ENCODE measurements at places on chromosomes 2 and 18.

- DNase-seq: no peak
Observed at GRCh38 chr2:73970850-73971471, 13.7 kb upstream of the TET3 start.

- no peak for DNase-seq
Observed at GRCh38 chr2:154587739-154588138, 110.8 kb upstream of the KCNJ3 start.

DNA sequence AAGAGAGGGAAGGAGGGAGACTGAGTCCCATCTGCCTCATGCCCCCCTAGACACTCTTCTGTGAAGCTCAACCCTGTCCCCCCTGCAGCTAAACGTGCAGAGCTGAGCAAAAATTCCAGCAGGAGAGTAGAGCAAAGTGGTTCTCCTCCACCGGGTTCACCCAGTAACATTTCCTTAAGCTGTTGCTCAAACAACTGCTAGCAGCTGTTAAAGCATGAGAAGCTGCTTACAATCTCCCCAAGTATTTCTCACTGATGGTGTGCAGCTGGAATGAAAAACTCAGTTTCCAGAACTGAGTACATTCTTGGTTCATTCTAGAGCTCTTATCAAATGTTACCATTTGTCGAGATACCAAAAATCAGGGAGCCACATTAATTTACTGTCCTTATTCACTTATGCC lies 92.3 kb downstream of the STK39 start:
- no peak for DNase-seq

DNA sequence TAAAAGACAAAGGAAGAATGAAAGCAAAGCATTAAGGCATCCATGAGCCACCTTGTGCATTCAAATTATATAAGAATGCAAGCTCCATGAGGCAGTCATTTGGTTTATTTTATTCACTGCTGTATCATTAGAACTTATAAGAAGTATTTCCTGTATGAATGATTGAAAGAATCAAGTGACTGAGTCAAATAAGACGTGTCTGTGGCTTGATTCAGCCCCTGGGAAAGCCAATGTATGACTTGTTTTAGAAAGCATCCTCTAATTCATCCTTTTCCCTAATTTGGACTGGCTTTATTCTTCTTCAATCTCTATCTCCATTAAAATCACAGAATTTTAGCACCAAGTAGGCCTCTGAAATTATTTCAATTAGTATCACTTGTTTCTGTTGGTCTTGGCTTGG lies 461.1 kb downstream of the LPIN1 start:
- DNase-seq: no peak

GRCh38 chr2:215760091-215760490 lies 253.3 kb downstream of the MREG start:
- no peak for DNase-seq

DNA sequence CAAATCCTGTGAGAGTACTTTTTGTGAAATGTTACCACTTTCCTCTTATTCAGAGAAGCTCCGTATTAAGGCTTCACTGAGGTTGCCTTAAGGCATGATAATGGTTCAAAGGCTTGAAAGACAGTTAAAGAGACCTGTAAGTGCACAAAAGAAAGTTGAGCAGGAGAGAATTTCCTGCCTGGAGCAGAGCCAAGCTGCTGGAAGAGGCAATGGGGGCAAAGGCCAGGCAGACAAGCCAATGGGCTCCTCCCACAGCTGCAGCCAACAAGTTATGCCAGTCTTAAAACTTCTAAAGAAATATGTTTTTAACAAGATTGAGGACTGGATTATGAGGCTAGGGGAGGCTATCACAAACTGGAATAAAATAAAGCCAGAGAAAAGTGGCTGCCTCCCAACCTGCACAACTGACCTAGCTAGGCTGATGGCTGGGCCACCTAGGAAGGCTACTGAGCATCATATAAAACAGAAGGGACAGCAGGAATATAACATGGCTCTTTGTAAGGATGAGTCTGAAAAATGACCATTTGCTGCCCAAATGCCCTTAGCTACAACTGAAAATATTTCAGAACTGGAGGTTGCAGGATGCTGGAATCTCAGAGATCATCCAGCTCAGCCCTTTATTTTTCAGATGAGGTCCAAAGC lies 2.1 kb downstream of the IL1B start:
- no peak for DNase-seq

- DNase-seq: no peak
Observed at GRCh38 chr2:15765211-15765610, 173.5 kb downstream of the DDX1 start.

- DNase-seq: no peak
Observed at GRCh38 chr2:240567137-240567871, 980 bp upstream of the RNPEPL1 start.

- no peak for DNase-seq
Observed at GRCh38 chr2:13537771-13538349, 821.1 kb downstream of the TRIB2 start.

GRCh38 chr18:79778291-79778791 lies 19.4 kb upstream of the KCNG2 start:
- DNase-seq: no peak

GRCh38 chr2:12456293-12457106 lies 260.2 kb upstream of the TRIB2 start:
- DNase-seq: peak; percentile 70

DNA sequence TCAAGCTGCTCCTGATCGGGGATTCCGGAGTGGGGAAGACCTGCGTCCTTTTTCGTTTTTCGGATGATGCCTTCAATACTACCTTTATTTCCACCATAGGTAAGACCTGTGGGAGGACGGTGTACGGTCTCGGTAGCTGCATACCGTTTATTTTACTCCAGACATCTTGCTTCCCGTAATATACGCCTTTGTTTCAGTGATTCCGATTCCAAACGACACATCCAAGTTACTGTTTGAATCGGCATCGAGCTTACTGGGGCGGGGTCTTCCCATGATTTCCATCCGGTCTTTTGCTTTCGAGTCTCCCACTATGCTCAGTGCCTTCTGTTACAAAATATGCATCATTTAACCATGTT lies 731 bp downstream of the RAB10 start:
- DNase-seq: no peak

GRCh38 chr2:67463810-67464209 lies 66.7 kb downstream of the ETAA1 start:
- DNase-seq: no peak

GRCh38 chr2:20609995-20610357 lies 40.9 kb downstream of the HS1BP3 start:
- DNase-seq: no peak

- no peak for DNase-seq
Observed at GRCh38 chr2:188295067-188295685, 3.5 kb downstream of the GULP1 start.

- DNase-seq: no peak
Observed at GRCh38 chr2:86050301-86050700, 55.4 kb downstream of the POLR1A start.

DNA sequence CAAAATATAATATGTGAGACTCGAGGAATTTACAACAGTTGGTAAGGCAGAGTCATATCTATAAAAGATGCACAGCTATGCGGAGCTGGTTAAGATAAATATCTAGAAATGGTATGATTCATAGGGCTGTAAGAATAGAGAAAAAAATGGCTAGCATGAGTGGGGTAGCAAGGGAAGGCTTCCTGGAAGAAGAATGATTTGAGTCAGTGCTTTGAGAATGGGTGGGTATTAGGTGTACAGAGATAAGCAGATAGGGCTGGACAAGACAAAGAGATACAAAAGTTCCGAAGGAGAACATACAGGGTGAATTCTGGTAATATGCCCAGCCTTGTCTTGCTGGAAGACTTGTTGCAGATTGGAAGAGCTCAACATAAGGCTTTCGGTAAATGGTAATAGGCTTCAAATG lies 291.5 kb upstream of the CCDC68 start:
- no peak for DNase-seq
